Liver (tissue), 10 donors: ENCODE measurements at places on chromosomes 13 and 19. TPM values are rescaled to one million over a fixed set of nuclear protein-coding genes. Genes with fewer than 3 reads are reported as not detected.

The LGI4 gene
- 1.1 TPM for total RNA-seq

GRCh38 chr13:112777637-112778406 lies 88.0 kb downstream of the ATP11A start:
- no peak for DNase-seq
- no peak overlapping the region for H3K4me3 ChIP-seq
- H3K27ac ChIP-seq = no peak overlapping the region
- H3K27me3 ChIP-seq = no peaks in the 10 kb centered on the region

GRCh38 chr19:56748378-56748777 lies 76.8 kb upstream of the ZNF835 start:
- no peak overlapping the region for H3K27ac ChIP-seq
- H3K27me3 ChIP-seq = no peaks in the 10 kb centered on the region
- H3K36me3 ChIP-seq = no peaks in the 10 kb centered on the region
- no peaks in the 10 kb centered on the region for H3K4me1 ChIP-seq
- no peak for DNase-seq

- peak; percentile 50 for DNase-seq
- no peaks in the 10 kb centered on the region for H3K27me3 ChIP-seq
- peak overlapping the region; percentile 54 for H3K4me3 ChIP-seq
- H3K4me1 ChIP-seq = peaks cover 33% of the 10 kb centered on the region
These were observed 2.7 kb downstream of the TNPO2 start for GRCh38 chr19:12720851-12721655.

The C19orf81 gene
- not detected for total RNA-seq

The TMEM205 gene
- 110 TPM for total RNA-seq

DNA sequence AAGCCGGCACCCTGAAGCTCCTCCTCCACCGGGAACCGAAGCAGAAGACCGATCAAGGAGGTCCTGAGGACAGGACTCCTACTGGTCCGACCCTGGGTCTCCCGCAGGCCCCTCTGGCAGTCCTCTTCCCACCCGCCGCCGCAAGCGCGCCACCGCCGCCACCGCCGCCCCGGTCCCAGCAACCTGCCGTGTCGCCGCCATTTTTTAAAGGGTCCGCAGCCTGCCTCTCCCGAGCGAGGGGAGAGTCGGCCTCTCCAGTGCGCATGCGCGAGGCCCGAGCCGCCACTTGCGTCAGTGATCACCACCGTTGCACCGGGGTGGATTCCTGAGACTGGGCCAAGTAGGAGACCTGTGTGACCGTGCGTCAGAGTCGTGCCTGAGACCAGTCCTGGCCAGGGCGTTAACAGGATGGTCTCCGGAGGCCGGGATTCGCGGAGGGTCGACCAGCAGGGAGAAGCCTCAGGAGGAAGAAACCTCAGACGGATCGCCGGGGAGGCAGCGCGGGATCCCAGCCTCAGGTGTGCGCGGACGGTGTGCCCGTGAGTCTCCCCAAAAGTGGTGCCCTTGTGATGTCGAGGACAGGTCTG lies 51.6 kb downstream of the ZNF146 start:
- H3K36me3 ChIP-seq = no peaks in the 10 kb centered on the region
- no peaks in the 10 kb centered on the region for H3K27me3 ChIP-seq
- no peaks in the 10 kb centered on the region for H3K4me1 ChIP-seq
- no peak overlapping the region for H3K27ac ChIP-seq

DNA sequence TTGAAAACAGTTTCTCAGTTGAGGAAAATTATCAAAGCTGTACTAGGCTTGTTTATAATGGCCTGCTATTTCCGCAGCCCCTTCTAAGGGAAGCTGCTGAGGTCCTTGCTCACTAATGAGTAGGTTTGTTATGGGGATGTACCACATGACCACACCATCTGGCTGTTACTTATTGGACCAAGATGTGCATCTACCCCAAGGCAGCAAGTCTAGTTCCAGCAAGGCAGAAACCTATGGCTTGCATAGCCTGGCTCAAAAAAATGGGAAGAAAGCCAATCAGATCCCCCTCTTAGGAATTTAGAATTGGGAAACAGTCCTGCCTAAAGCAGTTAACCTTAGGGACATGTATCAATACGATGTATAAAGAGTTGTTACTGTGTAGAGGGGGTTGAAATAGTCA lies 186.5 kb upstream of the SPRY2 start:
- no peaks in the 10 kb centered on the region for H3K27me3 ChIP-seq
- no peak overlapping the region for H3K4me3 ChIP-seq
- no peaks in the 10 kb centered on the region for H3K4me1 ChIP-seq
- DNase-seq = no peak
- H3K27ac ChIP-seq = no peak overlapping the region

DNA sequence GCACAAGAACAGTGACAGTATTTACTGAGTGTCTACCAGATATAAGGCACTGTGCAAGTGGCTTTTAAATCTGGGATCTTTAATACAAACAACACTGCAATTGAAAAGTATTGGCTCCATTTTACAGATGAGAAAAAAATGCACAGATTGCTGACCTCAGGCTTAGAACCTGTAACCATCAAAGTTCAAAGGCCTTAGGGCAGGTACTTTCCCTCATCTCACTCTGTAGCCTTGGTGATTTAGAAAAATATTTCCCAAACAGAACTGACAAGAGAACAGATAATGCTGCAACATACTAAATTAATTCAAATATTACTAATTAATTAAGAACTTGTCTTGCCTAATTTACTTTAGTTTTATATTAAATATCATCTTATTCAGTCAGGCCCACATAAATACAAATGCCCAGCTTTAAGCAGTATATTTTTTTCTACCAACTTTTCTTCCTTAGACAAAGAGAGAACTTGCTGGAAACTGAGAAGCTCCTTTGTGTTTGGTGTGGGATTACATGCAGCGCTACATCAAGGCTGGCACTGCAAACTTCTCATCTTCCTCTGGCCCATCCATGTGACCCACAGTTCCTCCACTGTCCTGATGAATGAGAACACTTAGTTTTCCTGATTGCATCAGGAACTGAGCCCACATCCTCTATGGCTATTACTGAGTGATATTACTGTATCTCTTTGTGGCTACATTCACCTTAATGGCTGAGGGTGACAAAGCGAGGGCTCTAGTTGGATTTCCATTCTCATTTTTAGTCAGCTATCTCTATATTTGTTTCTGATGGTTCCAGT lies 302.1 kb downstream of the ENOX1 start:
- H3K27me3 ChIP-seq = no peaks in the 10 kb centered on the region
- H3K36me3 ChIP-seq = no peaks in the 10 kb centered on the region
- no peak for DNase-seq
- no peak overlapping the region for H3K27ac ChIP-seq
